ENCODE measurements at places on chromosomes 3 and 15.

DNA sequence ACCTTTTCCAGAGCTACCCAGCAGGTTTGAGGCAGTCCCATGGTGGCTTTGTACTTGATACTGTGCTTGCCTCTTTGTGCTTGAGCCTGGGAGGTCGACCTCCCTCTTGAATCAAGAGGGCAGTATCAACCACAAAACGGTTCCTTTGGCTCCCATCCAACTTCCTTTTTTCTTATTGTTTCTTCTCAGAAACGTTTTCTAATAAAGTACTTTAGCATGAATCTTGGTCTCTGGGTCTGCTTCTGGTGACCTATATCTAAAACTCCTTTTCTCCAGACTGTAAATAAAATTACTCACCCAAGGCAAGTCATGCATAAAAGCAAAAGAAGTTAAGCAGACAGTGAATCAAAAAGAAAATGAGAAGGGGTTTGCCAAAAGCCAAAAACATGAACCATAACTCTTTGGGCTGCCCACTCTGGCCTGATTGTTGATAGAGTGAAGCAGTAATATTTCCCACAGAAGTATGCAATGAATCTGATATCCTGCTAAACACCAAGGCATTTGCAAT lies 112.2 kb upstream of the SLC4A7 start:
- DNase-seq, result no peak

DNA sequence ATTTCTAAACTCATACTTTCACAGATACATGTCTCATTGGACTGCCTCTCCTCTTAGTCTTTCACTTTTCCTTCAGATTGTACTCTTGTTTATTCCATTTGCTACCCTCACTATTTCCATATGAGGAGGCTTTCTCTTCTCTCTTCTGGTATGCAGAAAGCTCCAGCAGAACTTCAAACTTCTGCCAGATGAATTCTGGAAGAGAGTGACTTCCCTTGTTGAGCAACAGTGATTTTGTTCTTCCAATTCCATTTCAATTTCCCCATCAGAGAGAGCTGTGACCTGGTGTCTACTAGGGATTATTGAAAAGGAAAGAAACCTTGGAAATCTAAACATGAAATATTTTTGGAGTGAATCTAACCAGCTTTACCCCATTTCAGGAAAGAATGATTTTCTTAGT lies 523.2 kb upstream of the ZNF717 start:
- no peak for DNase-seq

- DNase-seq, result no peak
These were observed 36.6 kb downstream of the OXSM start for GRCh38 chr3:25826510-25826909.

- DNase-seq, result no peak
These were observed 65.7 kb upstream of the DGKG start for GRCh38 chr3:186427627-186428281.

DNA sequence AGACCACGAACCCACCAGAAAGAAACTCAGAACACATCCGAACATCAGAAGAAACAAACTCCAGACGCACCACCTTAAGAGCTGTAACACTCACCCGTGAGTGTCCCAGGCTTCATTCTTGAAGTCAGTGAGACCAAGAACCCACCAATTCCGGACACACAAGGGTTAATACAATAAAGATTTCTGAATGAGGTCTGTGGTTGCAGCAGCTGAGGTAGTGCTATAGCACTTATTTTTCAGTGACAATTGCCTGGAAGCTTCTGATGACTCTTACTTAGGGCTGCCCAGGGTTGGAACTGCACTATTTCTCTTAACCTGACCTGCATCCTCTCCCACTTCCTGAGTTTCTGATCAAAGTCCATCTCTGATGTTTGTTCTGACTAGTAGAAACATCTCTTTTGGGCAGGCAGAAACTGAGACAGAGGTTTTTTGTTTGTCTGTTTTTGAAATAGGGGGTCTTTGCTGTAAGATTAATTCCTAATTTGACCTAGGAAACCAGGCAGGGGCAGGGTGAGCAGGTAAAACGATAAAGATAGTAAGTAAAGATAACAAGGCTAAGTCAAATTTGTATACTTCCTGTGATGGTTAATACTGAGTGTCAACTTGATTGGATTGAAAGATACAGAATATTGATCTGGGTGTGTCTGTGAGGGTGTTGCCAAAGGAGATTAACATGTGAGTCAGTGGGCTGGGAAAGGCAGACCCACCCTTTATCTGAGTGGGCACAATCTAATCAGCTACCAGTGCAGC lies 169.1 kb downstream of the GAP43 start:
- DNase-seq, result no peak

DNA sequence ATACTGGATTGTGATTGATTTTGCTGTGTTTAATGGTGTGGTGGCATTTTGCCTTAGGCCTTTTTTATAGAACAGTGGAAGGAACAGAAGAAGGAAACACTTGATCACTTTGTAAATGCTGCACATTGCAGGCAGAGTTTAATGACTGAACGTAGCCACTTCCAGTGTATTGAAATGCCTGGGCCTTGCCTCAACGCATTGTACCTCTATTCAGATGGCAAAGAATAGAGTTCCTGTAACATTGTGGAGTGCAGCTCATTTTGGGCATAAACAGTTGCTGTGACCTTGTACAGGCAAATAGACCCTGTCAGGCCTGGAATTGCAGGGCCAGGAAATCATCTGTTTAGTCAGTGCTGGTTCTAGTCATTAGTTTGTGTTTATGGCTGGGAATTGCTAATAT lies 225.0 kb downstream of the EPHA3 start:
- DNase-seq, result no peak

DNA sequence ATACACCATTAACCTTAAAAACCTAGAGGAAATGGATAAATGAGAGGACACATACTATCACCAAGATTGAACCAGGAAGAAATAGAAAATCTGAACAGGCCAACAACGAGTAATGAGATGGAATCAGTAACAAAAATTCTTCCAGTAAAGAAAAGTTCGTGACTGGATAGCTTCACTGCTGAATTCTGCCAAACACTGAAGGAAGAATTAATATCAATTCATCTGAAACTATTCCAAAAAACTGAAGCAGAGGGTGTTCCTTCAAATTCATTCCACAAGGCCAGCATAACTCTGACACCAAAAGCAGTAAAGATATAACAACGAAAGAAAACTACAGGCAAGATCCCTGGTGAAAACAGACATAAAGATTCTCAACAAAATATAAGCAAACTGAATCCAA lies 195.8 kb upstream of the GPR149 start:
- no peak for DNase-seq

- no peak for DNase-seq
These were observed 303.4 kb downstream of the KBTBD8 start for GRCh38 chr3:67301556-67301955.

DNA sequence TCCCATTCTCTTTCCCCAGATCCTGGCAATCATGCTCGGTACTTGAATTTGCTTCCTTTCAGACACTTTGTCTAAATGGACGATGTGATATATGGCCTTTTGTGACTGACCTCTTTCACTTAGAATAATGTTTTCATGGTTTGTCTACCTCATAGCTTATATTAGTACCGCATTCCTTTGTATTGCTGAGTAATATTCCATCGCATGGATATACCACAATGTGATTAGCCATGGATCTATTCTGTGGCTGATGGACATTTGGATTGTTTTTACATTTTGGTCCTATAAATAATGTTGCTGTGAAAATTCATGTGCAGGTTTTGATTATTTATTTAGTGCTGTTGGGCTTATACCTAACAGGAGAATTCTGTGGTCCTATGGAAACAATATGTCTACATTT lies 458.6 kb downstream of the GABRG3 start:
- no peak for DNase-seq

DNA sequence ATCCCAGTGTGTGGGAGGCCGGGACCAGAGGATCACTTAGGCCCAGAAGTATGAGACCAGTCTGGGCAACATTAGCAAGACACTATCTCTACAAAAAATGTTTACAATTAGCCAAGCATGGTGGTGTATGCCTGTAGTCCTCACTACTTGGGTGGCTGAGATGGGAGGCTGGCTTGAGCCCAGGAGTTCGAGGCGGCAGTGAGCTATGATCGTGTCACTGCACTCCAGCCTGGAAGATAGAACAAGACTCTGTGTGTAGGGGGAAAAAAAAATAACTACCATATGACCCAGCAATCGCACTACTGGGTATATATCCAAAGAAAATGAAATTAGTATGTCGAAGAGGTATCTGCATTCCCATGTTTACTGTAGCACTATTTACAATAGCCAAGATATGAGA lies 22.6 kb downstream of the RYK start:
- no peak for DNase-seq

DNA sequence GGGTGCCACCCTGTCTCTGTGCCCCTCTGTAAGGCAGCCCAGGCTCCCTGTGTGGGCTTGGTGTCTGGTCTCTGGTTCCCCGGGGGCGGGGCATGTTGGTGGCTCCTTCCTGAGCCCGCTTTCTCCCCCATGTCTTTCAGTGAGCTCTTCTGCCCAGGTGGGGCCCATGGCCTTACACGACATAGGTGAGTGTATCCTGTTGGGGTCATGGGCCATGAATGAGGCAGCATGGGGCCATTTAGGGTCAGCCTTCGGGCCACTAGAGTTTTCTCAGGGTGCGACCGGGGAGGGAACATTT lies 195.1 kb downstream of the UBE3A start:
- no peak for DNase-seq

DNA sequence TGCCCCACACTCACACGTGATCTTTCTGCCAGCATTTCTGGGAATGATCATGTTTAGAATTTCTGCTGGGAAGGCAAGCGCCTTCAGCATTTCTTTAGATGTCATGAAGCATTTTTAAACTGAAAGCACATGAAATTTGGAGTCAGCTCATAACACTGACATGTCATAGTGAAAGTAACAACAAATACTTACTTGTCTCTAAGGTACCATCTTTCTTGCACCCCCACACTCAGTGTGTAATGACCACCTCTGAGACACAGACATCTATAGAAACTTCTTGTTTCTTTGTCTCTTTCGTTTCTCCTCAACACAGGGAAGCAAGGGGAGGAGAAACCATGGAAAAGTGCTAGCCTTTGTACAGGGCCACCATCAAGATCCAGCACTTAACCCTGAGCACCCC lies 171.7 kb downstream of the RORA start:
- no peak for DNase-seq

DNA sequence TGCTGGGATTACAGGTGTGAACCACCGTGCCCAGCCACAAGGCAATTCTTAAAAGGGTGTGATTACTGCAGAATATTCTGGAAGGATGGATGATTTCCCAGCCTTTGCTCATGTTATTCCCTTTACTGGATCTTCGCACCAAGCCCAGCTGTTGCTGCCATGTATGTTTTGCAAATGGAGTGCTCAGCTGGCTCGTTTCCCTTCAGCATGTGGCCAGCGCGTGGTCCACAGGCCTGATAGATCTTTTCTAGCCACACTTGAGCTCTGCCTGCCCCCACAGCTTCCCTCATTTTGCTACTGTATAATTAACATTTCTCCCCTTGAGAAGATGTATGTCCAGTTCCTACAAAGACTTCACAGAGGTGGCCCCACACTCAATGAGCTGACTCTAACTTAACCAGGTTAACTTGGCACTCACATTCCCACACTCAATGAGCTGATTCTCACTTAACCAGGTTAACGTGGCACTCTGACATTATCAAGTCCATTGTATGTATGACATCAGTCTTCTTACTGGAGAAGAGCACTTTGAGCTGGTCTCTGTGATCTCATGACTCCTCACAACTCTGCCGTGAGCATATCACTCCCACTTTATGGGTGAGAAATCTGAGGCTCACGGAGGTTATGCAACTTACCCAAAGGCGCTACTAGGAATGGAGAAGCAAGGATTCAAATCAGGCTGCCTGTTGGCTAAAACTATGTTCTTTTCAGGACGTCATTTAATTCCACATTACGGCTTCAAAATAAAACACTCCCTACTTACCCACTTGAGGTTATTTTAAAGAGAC lies 49.2 kb downstream of the TM4SF4 start:
- no peak for DNase-seq

DNA sequence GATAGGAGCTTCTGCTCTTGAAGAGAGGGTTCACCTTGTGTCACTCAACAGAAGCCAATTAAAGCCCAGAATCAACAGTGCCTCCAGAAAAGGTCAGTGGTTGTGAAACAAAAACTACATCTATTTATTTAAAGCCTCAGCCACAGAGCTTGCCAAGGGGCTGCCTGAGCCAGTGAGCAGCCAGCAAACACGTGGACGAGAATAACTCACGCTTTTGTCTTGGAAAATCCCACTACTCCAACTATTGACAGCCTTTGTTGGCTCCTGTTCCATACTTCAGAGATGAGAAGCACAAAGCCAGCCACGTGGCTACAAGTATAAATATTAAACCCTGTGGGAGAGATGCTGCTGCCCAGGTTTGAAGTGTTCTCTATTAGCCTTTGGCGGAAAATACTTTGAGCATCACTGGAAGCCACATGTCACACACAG lies 10.3 kb downstream of the GPR156 start:
- DNase-seq, result no peak

DNA sequence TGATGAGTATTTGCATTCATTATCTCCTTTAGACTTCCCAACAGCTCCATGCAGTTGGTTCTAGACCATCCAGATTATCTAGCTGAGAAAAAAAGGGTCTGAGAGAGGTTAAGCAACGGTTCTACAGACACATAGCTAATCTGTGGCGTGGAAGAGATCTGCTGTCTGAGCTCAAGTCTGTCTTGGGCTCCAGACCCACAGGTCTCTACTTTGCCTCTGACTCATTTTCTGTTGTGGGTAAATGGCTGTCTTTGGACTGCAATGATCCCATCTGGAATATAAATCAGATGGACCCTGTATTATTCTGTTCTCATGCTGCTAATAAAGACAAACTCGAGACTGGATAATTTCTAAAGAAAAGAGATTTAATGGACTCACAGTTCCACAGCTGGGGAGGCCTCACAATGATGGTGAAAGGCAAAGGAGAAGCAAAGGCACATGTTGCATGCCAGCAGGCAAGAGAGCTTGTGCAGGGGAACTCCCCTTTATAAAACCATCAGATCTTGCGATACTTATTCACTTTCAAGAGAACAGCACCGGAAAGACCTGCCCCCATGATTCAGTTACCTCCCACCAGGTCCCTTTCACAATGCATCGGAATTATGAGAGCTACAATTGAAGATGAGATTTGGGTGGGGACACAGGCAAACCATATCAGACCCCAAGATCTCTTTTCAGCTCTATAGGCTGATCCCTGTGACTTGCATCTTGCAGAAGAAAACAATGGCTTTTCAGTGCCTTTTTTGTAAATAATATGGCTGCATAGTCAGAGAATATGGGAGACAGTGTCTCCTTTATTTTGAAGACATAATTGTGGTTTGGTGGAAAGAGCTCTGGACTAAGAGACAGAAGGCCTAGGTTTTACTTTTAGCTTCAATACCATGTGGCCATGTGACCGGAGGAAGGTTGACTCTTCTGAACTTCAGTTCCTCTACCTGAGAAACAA lies 24.7 kb downstream of the CEMIP start:
- DNase-seq, result no peak

DNA sequence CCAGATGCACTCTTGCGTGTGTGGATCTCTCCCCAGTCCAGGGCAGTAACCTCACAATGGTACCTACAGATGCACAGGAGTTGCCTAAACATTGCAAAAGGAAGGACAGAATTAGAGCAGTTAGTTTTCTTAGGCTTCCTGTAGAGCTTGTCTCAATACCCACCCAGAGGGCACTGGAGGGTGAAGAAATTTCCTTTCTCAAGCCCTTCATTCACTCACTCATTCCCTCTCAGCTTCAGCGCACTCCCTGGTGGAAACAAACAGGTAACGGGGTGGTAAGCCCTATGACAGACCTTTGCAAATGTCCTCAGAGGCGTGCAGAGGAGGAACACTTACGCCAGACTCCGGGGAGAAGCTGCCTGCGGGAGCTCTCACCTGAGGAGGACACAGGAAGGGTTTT lies 267.4 kb upstream of the HES1 start:
- no peak for DNase-seq

Data from midbrain (tissue), 1 donor.